ENCODE measurements at places on chromosomes 11 and 22.

DNA sequence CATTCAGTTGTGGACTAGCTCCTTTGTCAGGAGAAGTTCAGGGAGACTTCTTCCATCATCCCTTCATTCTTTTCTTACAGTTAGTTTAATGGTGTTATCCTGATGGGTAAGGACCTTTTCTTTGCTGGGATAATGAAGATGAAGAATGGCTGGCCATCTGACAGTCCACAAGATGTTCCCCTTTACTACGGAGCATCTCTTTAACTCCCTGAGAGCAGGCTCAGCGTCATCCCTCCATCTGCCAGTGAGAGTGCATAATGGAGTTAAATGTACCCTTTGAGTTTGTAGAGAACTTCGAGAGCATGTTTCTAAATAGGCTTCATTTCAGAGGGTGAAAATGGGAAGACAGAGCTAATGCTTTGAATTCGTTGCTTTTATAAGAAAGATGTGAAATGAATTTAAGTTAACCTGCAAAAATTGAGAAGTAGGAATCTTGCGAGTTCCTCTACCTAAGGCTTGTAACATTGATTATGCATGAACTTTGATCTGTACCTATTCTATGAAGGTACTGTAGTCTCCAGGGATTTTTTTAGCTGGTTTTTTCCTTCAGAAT is 1.7 kb downstream of the EP300 start:
- DNase-seq = no peak

DNA sequence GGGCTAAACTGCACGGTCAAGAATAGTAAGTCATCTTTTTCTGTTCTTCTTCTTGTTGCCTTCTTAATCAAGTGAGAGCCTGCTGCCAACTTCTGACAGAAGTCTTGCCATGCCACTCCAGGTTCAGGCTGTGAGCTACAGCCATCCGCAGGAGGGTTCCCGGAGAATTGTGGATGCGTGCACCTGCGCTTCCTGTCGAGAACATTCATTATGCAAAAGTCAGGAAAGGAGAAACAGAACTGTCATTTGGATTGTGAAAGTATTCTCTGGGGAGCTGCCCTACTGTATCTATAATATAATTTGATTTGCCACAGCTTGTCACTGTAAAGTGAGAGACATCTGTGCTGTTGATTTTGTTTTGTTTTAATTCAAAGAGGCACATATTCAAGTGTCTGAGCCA is 12.3 kb downstream of the IL17RA start:
- no peak for DNase-seq

DNA sequence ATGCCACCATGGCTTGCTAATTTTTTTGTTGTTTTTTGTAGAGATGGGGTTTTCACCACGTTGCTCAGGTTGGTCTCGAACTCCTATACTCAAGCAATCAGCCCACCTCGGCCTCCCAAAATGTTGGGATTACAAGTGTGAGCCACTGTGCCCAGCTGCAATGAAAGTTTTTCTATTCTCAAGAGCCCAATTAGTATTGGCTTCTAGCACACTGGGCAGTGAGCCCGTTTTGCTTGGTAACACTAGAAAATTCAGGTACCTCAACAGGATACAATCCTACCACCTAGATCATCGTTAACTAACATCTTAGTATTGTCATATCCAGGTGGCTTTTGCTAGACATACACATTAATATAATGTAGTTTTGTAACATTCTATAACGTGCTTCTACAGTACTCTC is 19.0 kb downstream of the SEC14L3 start:
- no peak for DNase-seq

DNA sequence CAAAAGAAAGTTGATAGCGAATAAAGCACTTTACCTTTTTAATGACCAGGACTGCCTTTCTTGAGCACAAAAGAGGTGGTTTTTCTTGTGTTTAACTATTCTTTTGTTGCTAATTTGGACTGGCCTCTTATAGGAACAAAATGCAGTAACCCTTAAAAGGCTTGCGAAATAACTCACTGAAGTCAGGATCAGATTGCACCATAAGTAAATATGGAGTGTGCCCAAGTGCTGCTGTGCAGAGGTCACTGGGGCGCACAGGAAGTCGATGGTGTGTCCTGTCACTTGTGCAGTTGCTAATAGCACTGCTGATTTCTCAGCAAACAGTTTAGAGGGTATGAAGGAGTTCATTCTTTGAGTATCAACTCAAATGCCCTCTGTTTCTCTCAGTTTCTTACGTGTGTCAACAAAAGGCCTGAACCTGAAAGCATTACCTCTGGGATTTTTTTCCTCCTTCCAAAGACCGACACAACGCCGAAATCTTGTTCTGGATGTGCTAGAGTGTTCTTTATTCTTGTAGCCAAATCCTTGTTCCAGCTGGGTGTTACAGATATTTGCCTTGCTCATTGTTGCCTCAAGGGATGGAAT is 71.3 kb downstream of the ATXN10 start:
- no peak for DNase-seq

DNA sequence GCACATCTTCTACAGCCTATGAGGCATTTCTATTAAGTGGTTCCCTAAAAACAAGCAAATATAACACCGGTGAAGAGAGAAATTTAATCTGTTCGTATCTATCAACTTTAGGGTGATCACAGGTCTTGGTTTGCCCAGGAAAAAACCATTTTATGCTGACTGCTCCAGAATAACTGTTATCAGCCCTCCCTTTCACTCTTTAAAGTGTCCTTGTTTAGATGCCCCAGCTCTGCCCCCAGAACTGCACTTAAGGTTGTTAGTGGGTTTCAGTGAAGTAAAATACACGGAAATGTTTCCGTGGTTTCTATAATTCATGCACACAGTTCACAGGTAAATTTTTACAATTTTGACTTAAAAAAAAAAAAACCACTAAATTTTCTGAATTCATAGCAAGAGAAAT is 70.0 kb downstream of the NARS2 start:
- no peak for DNase-seq

- no peak for DNase-seq
Measured at GRCh38 chr22:47175151-47176025, 412.9 kb downstream of the TBC1D22A start.

GRCh38 chr22:20840646-20841371 is 17.8 kb downstream of the PI4KA start:
- no peak for DNase-seq

GRCh38 chr11:70710601-70711000 is 312.3 kb downstream of the CTTN start:
- no peak for DNase-seq

DNA sequence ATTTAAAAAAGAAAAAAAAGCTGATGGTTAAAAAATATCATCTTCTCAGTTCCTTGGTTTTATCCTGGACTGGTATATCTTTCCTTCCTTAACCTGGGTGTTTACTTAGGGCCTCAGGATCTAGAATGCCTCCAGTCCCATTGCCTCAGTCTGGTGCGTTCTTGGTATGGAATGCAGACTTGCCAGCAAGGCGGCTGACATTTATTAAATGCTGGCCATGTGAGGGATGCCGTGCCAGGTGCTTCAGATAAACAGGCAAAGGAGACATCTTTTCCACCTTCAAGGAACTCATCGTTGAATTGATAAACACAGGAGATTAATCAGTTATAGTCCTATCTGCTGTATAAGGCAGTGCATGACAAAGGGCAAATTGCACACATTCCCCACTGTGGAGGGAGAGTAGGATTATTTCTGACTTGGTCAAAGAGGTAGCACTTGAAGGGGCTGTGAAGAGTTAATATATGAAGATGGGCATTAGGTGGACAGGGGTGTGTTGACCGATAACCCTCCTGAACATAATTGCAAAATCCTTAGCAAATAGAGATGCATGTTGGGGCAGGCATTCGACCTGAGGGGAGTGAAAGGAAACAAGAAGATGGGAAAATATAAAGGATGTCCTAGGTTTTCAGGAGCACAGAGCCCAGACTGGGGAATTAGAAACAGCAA is 54.4 kb downstream of the ALX4 start:
- no peak for DNase-seq

GRCh38 chr11:44950031-44950624 is 555 bp downstream of the TP53I11 start:
- DNase-seq = no peak

DNA sequence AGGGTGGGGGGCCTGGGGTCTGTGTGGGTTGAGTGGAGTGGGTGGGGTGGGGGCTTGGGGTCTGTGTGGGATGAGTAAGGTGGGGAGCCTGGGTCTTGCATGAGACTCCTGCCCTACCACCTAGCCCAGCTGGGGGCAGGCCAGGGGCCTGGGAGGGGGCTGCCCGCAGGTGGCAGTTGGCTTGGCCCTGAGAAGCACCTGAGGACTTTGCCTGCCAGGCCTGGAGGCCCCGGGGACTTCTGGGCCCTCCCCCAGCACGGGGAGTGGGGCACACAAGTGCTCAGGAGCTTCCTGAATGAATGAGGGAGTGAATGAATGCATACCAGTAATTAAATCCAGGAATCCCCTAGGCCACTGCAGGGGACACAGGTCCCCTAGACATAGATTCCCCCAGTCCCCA is 6.6 kb downstream of the PHLDA2 start:
- DNase-seq = no peak

DNA sequence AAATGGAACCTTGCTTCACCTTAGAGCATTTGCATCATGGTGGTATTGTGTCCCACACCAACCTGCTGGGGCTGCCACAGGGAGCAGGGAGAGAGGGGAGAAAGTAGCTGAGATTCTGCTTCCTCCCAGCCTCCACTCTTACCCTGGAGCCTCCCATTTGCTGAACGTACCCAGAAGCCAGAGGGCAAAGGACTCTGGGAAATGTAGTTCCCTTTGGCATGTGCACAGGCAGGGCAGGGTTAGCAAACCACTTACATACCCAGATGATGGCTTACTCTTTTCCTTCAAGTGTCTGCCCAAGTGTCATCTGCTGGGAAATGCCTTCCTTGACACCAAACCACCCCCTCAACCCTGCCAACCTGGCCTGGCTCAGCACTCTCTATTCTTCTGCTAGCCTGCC is 16.9 kb downstream of the SMIM38 start:
- DNase-seq = no peak

DNA sequence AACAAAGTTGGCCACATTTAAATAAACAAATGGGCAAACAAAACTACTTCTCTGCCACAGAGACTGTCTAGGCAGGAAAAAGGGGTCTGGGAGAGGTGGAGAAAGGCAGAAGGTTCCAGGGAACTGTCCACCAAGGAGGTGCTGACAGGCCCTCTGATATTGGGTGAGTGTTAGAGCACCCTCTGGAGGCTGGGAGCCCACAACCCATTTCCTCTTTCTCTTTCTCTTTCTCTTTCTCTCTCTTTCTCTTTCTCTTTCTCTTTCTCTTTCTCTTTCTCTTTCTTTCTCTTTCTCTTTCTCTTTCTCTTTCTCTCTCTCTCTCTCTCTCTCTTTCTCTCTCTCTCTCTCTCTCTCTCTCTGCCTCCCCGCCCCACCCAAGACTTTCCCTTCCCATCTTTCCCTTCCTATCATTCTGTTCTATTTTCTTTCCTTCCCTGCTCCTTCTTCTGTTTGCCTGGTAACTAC is 912.8 kb downstream of the DLG2 start:
- no peak for DNase-seq

GRCh38 chr22:36830601-36831000 is 13.8 kb upstream of the PVALB start:
- DNase-seq = no peak

DNA sequence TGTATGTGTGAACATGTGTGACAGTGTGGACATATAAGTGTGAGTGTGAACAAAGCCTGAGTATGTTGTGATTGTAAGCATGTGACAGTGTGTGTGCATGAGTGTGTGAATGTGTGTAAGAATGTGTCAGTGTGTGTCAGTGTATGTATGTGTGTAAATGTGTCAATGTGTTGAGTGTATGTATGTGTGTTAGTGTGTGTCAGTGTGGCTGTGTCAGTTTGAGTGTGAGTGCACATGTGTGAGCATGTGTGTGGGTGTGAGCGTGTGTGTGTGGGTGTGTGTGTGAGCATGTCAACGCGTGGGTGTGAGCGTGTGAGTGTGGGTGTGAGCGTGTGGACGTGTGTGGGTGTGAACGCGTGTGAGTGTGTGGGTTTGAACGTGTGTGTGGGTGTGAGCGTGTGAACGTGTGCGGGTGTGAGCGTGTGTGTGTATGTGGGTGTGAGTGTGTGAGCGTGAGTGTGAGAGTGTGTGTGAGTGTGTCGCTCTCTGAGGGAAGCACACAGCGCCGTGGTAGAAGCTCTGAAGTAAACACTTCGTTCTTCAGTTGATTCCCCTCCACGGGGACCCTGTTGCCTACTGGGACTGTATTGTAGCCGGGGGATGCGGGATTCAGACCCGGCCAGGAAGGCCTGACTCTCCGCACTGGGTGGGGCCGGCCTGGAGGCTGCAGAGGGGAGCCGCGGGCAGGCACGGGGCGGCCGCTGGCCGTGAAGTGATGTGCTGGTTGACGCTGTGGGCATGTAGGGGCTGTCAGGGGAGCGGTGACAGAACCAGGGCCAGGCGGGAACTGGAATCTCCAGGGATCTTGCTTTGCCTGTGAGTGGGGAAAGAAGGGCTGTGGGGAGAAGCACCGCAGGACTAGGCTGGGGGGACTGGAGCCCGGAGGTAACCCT is 21.1 kb downstream of the RPS6KA4 start:
- DNase-seq = no peak

GRCh38 chr11:62882431-62882749 is 1.7 kb downstream of the SLC3A2 start:
- DNase-seq = no peak
